ENCODE measurements at places on chromosomes 4 and X.
A peak's percentile ranks its signal among the peaks of the same experiment; 100 is the strongest.

DNA sequence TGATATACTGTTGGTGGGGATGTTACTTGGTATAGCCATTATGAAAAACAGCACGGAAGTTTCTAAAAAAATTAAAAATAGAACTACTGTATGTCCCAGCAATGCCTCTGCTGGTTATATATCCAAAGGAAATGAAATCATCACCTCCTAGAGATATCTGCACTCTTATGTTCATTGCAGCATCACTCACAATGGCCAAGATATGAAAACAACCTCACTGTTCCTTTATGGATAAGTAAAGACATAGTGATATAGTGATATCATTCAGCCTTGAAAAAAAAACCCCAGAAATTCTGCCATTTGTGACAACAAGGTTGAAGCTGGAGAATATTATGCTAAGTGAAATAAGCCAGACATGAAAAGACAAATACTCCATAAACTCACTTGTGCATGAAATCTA, 543.8 kb upstream of the SLIT2 start:
- no peak for DNase-seq

- no peak for DNase-seq
Measured at GRCh38 chr4:85527815-85528214, 52.9 kb downstream of the ARHGAP24 start.

GRCh38 chrX:48695925-48696300, 621 bp upstream of the SUV39H1 start:
- DNase-seq, result peak; percentile 27

DNA sequence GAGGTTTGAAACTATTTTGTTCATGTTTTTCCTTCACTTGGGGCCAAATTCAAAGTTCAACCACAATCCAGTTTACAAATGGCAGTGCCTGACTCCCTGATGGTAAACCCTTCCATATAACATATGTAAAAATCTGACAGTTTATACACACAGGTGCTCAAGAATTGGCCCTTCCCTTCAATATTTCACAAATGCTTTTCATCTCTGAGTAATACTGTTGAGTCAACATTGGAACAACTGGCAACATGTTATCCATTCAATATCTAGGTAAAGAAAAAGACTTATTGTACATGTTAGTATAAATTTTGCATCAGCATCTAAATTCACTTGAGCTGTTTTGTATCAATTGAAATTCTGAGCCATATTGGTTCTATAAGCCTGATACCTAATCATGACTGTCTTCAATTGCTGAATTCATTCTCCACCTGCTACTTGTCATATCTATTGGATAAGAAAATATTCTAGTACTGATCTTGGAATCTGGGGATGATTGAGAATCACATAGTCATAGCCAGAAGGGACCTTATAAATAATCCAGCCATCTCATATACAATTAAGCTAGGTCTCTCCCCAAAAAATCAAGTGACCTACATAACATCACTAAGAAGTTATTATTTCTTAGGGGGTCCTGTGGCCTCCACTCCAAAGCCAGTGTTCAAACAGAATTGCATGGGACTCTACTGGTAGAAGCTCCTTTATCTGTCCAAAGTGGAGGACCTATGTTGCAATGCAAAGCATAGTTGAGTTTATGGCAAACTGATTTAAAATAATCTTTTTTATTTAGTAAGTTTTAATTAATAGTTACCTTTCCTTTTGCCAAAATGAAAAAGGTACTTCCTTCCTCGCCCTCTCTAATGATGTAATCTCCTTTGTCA, 61.9 kb downstream of the PRKG2 start:
- no peak for DNase-seq

GRCh38 chr4:8044699-8045098, 105.0 kb upstream of the AFAP1 start:
- DNase-seq, result no peak

DNA sequence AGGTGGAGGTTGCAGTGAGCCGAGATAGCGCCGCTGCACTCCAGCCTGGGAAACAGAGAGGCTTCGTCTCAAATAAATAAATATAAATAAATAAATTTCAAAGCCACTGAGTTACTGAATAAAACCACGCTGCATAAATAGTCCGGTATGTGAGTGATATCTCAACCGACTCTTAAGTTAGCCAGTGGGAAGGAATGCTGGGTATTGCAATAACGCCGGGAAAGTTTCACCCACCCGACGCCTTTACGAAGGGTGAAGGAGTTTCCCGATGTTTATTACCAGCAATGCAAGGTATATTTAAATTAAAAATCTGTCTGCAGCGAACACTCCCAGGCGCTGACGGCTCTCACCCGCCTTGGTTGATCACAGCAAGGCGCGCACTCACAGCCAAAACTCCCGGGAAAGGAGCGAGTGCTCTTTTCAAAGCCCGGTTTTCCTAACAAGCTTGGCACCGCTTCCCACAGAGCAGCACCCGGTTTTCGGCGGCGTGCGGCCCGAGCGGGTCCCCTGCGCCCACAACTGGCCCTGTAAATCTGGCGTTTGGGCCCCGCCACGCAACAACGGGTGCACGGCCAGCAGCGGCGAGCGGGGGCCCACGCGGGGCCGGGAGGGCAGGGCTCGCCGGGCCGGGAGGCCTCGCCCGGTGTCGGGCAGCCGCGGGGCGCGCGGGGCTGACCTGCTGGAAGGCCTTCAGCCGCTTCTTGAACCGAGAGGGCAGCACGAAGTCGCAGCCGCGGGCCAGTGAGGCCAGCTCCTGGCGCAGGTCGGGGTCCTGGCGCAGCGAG, 13.7 kb downstream of the PPP2R3B start:
- DNase-seq, result no peak

DNA sequence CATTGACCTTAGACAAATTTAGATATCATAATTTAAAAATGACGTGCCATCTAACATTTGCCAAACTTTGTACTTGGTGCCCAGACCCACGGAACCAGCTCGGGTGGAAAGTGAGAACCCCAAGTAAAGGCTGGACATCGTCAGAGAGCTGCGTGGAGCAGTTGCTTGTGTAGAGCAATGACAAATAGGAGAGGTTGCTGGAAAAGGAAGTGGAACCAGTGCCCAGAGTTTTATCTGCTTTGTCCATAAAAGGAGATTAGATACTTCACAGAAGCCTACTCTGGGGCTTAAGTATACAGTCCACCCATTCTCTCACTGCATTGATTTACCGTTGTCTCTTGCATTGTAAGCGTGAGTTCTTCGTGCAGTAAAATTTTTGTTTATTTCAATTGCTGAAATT, 5.4 kb upstream of the TBC1D1 start:
- peak; percentile 20 for DNase-seq

- DNase-seq, result peak; percentile 82
Measured at GRCh38 chrX:283115-283845, 2.1 kb downstream of the PLCXD1 start.

All from RPMI7951 (cell line).